ENCODE measurements at places on chromosomes 7 and 10.

DNA sequence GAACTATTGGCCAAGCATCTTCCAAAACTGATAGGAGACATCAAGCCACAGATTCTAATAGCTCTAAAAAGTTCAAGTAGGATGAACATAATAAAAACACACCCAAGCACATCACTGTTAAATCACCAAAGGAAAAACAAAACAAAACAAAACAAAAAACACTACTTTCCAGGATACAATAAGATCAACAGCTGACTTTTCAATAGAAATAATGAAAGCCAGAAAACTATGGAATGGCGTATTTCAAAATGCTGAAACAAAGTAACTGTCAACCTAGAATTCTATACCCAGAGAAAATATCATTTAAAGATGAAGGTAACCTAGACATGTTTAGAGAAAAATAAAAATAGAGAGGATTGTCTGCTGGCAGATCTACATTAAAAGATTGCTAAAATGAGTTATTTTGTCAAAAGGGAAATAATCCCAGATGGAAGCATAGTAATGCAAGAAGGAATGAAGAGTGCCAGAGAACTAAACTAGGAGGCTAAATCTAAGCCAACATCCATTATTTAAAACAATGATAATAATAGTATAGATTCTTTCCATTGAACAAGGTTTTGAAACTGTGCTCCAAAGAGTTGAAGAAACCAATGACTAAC lies 13.9 kb downstream of the TUBAL3 start:
- DNase-seq, result no peak

DNA sequence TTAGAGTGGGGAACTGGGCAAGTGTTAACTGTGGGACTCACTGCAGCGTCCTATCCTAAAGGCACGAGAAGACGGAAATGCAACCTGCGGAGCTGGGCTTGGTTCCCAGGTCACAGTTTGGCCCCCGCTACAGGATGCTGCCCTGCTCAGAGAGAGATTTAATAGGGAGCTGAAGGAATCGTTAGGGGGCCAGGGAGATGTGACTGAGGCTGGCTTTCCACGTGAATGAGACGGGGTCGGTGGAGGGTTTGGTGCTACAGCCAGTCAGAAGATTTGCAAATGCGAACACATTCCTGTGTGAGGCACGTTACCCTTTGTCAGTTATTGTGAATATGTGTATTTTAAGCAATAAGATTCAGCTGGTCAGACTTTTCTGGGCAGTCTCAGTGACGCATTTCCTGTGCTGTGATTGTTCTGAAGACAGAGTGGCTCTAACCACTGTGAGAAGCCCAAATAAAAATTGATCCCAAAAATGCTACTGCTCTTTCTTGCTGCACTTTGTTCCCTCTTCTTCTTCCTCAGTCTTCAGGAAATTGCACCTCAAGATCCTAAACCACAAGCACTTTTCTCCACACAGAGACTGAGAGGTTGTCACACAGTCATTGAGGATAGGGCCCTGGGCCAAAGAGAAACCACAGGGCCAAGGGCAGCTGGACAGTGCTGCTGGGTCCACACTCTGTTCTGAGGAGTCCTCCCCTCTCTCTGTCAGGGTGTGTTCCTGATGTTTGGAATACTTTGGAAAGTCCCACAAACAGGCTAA lies 21.2 kb downstream of the CYP17A1 start:
- DNase-seq, result no peak

GRCh38 chr7:80923211-80923612 lies 4.4 kb upstream of the SEMA3C start:
- no peak for DNase-seq

DNA sequence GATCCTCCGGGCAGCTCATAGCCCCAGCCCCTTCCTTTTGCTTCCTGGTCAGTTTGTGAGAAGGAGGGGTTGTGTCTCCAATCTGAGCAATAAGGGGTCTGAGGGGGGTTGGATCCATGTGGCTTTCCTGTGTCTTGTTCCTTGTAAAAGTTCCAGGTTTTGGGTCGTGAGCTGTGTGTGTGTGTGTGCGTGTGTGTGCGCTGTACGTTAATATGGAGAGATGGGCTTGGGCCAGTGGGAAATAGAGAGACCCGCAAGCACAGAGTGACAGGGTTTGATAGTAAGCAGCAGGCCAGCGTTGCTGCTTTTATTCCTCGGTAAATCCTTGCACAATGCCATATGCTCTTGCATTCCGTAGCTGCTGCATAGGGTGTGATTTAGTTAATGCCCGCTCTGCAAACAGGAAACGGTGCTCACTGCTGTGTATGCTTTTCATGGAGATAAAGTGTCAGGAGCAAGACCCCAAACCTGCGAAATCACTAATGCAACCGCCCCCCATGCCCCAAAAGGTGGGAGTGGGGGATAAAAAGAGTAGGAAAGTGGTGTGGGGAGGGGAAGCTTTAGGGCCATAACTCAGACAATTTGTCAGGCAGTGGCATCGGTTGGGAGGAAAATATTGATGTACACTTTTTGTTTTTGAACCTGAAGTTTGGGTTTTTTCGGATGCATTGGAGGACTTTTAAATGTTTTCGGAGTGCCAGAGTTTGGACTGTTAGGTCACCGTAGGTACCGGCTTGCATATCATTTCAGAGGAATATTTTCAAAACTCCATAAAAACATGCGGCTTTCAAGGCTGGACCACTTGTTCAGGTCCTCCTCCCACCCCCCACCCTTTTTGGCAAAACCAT lies 108.7 kb downstream of the TCF7L2 start:
- no peak for DNase-seq

GRCh38 chr7:66638309-66639099 lies 9.8 kb downstream of the KCTD7 start:
- no peak for DNase-seq

DNA sequence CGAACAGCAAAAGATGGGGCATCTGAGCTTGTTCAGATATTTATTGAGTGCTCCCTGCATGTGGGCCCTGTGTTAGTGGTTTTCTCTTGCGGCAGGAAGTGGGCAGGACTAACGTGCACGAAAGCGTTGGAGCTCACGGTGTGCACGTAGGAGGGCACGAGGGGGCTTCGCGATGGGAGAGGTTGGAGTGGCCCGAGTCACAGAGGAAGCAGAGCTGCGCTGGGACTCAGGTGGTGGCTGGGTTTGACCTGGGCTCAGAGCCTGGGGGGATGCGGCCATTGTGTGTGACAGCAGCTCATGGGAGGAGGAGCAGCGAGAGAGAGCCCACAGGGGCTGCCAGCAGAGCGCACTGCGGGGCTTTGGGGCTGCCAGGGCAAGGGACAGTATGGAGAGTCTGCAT lies 7.7 kb downstream of the ZSCAN25 start:
- DNase-seq, result no peak

- peak; percentile 74 for DNase-seq
These were observed 208.4 kb downstream of the TPST1 start for GRCh38 chr7:66413379-66414114.

DNA sequence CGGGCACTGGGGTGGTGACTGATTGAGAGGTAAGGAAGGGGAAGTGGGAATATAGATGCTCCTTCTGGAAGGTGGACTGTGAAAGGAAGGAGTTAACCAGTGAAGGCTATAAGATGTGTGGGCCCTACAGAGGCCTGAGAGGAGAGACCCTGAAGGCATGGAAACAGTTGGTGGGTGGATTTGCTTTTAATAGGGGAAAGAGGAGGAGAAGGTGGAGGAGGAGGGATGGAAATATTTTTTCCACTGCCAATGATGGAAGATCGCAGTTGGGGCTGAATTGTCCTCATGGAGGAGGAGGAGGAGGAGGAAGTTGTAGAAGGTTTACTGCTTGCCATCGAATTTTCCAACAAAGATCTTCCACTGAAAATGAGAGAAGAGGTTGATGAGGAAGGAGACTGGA lies 80.3 kb downstream of the KIAA1217 start:
- DNase-seq, result no peak

DNA sequence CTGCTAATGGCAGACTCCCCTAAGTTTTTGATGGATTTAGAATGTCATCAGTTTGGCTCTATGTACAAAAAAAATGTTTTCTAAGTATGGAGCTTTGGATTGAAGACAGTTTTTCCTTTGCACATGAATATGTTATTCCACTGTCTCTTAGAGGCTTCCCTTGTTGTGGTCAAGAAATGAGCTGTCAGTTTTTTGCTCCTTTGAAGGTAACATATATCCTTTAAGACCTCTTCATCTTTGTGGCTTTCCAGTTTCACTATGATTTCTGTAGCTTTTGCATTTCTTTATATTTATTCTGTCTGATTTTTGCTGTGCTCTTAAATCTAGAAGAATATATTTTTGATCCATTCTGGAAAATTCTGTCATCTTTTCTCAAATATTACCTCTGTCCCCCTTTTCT lies 15.8 kb upstream of the ODAD2 start:
- no peak for DNase-seq

- DNase-seq, result no peak
These were observed 66.1 kb downstream of the AGK start for GRCh38 chr7:141617280-141617679.

DNA sequence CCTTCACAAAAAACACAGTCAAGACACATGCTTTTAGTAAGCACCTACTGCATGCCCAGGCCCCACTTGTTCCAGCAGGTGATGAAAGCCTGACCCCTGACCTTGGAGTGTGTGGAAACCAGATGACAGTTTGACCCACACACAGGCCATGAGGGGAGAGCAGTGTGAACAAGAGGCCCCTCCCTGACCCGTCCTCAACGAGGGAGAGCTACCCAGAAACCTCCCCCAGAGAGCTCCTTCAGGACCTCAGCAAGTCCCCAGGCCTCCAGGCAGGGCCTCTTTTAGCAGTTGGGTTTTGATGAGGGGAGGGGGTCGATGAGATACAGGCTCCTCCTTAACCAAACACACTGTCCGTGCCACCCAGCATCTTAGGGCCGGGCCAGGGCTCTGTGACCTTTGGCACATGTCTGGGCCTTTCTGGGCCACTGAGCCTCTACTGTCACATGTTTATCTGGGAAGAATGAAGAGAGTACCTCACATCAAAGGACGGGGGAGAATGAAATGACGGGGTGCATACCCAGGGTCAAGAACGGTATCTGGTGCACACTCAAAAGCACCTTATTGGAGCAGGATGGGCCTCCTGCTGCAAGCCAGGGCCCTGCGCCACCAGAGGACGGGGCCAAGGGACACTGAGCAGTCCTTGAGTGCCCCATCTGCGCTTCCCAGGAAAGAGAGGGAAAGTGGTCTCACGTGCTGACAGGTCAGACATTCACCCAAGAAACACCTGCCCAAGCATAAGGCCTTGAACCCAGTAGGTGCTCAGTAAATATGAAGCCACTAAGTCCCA lies 202.6 kb upstream of the ZMIZ1 start:
- DNase-seq, result no peak

Measured in iPS DF 6.9 (cell line).